Muscle of leg (tissue), 16 donors: ENCODE measurements at places on chromosomes 1 and 21.
A peak's percentile ranks its signal among the peaks of the same experiment; 100 is the strongest.

DNA sequence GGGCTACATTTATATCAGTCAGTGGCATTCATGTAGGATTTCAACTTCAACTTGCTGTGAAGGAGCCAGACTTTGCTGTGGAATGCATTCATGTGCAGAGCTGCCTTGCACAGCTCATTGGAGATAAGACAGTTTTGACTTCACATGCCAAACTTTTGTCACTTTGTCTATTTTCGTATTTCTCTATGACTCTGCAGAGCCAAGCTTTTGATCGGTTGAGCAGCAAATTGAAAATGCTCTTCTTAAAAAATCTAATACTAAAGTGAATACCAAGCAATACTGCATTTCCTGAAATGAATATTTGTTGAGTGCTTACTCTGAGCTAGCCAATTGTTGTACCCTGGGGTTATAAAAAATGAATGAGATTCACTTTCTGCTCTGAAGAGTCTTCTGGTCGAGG is 388.7 kb downstream of the ST6GALNAC3 start:
- DNase-seq: no peak

DNA sequence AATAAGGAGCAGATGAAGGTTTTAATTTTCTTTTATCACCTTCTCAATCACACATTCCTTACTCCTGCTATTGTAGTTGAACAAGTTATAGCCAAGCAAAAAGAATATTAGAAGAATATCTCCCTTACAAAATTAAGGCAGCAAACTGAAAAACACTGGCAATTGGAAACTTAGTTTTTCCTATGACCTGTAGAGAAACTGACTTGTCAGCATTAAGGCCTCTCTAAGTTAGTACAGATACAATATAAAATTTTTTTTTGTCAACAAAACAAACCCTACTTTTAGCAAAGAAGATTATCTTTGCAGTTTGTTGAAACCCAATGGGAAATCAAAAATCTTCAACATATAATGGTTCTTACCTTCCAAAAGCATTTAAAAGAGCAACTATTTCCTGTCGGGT is 61.3 kb downstream of the ERO1B start:
- DNase-seq: no peak

- no peak for DNase-seq
Measured at GRCh38 chr1:93384656-93385055, 38.9 kb downstream of the DR1 start.

DNA sequence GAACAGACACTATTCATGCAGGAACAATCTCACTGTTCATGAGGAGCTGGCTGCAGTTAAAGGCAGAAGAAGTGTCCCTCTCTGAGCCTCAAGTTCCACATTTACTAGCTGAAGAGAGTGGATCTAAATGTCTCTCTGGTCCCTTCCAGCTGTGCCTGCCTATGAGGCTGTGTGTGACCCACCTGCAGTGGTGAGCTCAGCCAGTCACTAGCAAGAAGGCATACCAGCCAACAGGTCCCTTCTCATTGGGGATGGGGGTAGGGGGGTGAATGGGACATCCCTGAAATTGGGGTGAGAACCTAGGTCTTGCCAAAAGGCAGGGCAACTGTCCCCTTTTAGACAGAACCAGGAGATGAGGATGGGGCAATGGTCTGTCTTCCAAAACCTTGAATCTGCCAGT is 13.6 kb downstream of the RD3 start:
- no peak for DNase-seq

DNA sequence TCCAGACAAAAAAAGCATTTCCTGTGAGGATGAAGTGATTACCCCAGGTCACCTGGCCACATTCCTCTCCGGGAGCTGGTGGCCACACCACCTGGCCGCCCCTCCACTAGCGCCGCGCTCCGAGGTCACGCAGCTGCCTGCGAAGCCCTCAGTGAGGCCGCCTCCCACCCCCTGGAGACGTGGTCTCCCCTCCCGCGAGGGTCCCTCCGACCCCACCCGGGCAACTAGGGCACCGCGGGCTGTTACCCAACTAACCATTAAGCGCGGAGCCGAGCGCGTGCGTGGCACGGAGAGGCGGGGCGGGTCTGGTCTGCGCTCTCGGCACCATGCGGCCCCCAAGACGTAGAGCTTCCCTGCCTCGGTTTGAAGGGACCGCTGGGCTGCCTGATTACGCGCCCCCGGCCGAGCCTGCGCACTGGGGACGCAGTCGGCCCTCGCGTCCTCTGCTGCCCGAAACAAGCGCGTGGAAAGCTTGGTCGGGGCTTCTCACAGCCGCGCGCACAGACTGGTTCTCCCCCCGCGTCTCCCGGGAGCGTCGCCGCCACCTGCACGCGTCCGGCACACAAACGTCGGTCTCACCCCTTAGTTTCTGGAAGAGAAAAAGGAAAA is 106.5 kb downstream of the SLC16A1 start:
- peak; percentile 61 for DNase-seq

DNA sequence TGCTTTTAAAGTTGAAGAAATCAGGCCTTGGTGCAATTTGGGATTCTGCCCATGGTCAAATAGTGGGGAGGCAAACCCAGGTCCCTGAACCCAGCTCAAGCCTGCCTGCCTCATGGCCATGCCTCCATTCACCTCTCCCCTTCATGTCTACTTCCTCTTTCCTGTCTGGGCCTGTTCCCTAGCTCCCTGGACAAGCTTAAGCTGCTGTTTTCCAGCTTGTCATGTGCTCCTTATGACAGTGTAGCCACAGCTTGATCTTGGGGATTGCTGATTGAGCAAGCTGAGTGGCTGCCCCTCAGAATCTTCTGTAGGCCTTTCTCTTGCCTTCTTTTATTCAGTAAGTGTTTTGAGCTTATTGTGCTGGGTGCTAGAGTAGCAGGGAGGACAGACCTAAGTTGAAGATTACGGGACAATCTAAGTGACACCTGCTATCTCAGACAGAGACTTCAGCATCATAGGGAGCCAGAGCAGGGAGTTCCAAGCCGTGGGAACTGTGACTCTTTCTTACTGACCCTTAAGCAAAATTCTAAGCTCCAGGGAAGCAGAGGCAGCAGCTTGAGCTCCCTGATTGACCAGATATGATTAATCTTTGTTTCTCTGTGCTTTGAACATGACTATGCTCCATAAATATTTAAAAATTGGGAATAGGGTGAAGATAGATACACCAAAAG is 520 bp upstream of the MR1 start:
- DNase-seq: peak; percentile 85

DNA sequence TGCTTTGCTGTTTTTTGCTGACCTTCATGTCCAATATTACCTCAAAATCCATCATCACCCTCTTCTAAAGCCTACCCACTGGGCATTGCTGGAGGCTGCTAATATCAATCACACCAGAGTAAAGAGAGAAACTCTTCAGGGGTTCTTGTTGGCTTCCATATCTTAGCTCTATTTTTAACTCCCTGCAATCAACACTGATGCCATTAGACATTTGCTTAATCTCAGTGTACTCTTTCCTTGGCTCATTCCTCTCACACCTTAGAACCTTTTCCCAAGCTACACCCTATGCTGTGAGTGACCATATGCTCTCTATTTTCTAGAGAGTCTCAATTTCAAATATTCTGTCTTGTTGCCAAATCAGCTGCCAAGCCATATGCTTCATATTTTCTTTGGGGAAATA is 40.6 kb upstream of the RABGAP1L start:
- peak; percentile 4 for DNase-seq

GRCh38 chr1:220696226-220696862 is 6.2 kb downstream of the C1orf115 start:
- DNase-seq: no peak

DNA sequence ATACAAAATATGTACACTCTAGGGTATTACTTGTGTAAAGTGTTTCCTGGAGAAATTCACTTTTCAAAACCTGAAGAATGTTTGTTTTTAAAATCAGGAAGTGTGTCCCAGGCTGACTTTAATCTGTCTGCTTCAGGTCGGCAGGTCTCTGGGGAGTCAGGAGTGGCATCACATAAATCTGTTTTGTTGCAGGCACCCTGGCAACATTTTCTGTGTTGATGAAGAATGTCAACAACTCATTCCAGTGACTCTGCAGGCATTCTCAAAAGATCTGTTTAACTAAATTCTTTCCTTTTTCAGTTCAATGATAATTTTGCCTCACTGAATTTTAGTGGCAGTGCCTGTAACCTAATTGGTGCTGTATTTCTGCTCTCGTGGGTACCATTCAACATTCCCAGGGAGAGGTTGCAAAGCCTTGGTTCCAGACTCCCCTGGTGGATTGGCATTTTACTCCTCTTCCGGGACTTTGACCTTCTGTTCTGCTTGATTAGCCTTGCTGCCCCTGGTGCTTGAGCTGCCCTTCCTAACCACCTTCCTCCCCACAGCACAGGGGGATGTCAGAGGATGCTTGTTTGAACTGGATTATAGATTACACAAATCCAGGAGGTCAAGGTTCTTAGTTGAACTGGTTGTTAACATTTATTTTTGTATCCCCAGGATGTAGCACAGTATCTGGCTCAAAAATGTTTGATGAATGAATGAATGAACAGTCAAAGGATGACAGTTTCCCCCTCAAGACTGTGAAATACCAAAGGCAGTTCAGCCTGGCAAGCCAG is 55.4 kb upstream of the LPGAT1 start:
- DNase-seq: no peak

GRCh38 chr1:86089765-86090164 is 66.8 kb downstream of the COL24A1 start:
- no peak for DNase-seq

DNA sequence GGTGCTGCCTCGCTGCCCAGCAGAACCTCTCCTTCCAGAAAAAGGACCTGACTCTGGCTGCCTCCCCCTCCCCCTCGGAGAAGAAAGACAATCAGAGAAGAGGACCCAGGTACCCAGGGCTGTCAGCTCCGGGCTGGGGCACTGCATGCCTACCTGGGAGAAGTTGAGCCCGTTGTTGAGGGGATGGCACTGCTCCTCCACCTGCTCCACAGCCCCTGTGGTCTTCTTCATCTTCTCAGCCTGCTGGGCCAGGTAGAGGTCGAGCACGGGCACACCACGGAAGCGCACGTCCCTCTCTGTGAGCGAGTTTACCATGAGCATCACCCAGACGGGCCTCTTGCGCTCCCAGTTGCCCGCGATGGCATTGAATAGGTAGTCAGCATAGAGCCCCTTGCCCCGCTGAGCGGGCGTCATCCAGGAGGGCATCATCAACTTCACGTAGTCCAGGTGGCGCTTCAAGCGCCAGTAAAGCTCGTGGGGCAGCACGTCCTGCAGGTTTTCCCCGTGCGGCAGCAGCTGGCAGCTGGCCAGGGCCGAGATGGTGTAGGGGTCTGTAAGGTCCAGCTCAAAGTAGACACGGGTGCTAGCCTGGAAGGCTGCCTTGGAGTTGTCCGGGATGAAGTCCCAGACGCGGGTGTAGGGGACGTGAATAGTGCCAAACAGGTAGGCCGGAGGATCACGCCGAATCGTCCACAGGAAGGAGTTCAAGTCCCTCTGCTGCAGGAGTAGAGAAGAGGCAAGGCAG is 3.1 kb downstream of the TRABD2B start:
- DNase-seq: no peak

DNA sequence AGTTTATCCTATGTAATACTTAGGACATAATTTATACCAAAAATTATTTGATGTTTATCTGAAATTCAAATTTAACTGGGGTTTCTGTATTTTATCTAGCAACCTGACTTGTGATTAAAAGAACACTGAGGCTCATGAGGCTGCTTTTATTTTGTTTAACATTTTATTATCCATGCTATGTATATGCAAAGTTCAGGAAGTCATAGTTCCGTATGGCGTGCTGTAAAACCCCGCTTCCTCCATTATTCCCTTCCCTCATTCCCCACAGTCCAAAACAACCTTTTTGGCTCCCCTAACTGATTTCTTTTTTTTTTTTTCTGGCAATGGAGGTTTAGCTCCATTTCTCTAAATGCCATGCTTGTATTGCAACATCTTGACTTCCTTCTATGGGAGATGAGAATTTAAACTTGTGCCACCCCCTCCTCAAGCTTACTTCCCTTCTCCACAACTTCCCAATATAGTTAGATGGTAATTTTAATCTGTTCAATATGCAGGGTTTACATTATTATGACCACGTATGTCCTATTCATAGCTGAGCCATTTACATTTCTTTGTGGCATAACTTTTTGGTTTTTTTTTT is 138.0 kb upstream of the DNAH14 start:
- peak; percentile 13 for DNase-seq

GRCh38 chr1:109790735-109791494 is 27.2 kb upstream of the EPS8L3 start:
- DNase-seq: peak; percentile 84

DNA sequence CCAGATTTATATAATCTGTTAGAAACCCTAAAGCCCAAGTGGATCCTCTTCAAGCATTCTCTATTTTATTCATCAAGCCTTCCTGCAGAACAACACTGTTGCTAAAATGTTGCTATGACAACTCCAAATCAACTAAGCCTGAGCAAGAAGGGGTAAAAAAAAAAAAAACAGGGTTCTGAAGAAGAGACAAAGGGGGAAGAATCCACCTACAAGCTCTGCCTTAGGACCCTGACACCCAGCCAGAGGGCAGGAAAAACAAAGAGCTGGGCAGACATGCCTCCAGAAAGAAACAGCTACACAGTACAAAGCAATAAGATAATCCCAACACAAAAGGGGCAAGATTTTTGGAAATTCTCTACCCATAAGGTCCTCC is 1.3 kb downstream of the USF1 start:
- DNase-seq: peak; percentile 53

GRCh38 chr1:198320759-198321158 is 164.0 kb downstream of the NEK7 start:
- no peak for DNase-seq

DNA sequence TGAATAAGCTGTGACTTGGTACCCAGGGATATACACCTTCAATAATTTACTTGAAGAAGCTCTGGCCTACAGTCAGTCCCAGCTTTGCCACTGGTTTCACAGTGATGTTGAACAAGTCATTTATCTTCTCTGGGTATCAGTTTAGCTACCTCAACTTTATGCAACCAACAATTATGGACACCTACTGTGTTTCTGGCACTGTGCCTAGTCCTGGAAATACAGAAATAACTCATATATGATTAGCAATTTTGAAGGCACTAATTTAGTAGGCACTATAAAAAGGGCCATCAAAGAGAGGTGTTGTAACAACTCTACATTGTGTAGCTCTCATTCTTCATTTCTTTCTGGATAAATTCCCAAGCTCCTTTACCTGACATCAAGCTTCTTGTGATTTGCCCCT is 88.6 kb upstream of the SPATA6 start:
- DNase-seq: no peak

GRCh38 chr1:72366466-72366865 is 84.1 kb upstream of the NEGR1 start:
- no peak for DNase-seq

GRCh38 chr1:38580594-38580993 is 279.0 kb downstream of the RRAGC start:
- no peak for DNase-seq
